NCI-H526 treated with DMSO at 0.1 percent for 48 hours (cell line): ENCODE measurements at places on chromosomes 16 and 17.

DNA sequence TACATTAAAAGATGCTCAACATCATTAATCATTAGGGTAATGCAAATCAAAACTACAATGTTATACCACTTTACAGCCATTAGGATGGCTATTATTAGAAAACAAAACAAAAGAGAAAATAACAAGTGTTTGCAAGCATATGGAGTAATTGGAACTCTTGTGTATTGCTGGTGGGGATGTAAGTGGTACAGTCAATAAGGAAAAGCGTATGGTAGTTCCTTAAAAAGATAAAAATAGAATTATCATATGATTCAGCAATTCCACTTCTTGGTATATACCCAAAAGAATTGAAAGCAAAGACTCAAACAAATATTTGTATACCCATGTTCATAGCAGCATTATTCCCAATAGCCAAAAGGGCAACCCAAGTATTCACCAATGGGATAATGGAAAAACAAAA lies 1.4 kb upstream of the CAPNS2 start:
- no peak for DNase-seq

- DNase-seq = no peak
Observed at GRCh38 chr16:1146409-1146808, 6.5 kb upstream of the CACNA1H start.

DNA sequence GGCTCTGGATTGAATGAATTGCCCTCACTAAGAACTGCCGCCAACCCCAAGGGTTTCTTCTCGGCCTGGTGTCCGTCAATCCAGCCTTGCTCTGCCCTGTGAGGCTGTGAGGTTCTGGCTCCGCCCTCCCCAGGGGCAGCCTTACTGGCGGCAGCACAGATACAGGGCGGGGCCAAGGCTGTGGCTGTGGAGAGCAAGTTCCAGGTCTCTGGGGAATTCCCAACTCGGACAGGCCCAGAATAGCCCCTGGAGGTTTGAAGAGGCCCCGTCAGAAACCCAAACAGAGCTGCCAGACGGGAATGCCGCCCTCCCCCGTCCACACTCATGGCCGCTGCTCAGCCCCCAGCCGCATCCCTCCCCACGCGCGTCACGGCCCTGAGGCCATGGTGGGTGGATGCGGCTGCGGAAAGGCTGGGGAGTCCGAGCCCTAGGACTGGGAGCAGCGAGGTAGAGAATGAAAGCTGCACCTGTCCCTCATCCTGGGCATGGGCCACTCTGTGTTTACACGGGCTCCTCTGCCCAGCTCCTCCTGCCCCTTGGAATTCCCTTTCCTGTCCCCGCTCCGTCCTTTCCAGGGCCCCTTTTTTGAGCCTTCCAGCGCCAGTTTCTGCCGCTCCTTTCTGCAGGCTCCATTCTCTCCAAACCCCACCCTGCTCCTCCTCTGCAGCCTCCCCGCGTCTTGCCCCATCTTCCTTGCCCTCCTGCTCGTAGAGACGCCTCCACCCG lies 660 bp upstream of the PRRT2 start:
- DNase-seq = peak; percentile 97

DNA sequence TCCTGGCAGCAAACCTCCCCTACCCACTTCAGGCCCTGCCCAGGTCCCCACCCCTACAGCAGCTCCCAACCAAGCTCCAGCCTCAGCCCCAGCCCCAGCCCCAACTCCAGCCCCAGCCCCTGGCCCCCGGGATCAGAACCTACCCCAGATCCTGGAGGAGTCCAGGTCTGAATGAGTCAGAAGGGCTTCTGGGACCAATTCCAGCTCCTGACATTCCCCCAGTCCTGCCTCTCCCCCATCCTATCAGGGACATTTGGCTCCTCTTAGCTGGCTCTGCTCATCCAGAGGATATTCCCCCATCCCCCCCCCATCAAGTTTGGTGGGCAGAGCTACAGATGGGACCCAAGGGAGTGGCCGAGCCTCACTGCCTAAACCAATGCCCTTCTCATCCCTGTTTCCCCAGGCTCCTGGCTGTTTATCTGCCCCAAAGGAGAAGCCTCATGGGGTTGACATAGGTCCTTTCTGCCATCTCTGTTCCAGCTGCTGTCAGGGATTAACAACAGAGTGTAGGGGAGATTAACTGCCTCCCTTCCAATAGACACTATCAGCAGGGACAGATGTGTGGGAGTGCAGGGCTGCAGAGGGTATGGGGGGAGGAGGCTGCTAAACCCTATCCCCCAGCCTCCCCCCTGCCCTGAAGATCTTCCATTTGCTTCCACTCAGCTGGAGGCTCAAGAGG lies 16.5 kb downstream of the CNTNAP1 start:
- no peak for DNase-seq

- no peak for DNase-seq
Observed at GRCh38 chr16:67862623-67863583, 9.9 kb upstream of the EDC4 start.

GRCh38 chr17:83014297-83014696 lies 65.1 kb upstream of the METRNL start:
- no peak for DNase-seq

- no peak for DNase-seq
Observed at GRCh38 chr16:76309639-76310335, 32.6 kb downstream of the CNTNAP4 start.

DNA sequence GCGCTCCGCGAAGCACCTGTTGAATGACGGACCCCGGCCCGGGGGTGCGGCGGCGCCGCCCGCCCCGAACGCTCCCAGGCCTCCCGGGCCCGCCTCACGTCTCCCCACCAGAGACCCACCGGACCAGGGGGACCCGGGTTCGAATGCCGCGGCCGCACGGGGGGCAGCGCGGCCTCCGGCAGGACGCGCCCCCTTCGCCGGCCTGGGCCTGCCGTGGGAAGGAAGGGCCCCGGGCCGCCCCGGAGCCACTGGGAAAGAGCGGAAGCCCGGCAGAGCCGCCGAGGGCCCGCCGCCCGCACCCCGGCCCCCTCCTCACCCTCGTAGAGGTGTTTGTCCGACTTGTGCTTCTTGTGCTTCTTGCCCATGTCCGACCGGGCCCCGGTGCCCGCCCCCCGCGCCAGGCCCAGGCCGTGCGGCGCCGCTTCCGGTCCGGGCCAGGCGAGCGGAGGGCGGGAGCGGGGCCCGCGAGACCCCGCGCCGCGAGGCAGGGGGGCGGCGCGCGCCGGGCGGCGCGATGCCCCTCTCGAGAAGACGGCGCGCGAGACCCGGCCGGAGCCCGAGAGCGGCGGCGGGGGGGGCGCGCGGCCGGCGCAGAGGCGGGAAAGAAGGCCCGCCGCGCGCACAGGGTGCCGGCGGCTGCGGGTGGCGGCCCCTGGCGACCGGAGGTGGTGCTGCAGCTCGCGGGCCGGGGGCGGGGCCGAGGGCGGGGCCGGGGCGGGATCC lies at the start of gene BRD7:
TSS of gene BRD7 (minus strand) at position 579 of the 723 bp plus-strand sequence. CDS start at position 365, 214 bp downstream.
- no peak for DNase-seq

DNA sequence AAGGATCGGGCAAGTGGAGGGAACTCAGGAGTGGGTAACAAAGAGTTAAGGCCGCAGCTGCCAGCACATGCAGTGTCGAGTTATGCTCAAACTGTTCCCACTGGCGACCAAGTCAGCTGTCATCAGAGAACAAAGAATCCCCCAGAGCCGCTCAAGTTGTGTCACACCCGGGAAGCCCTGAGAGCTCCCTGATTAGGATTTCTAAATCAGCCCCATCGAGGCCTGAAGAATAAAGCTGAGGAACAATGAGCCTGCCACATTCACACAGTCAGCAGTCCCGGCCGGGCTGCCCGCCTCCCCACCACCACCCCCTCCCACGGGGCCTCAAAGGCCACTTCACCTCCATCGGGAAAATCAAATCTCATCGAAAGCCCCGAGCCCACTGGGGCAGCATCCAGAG lies 84.5 kb downstream of the SOX9 start:
- no peak for DNase-seq

DNA sequence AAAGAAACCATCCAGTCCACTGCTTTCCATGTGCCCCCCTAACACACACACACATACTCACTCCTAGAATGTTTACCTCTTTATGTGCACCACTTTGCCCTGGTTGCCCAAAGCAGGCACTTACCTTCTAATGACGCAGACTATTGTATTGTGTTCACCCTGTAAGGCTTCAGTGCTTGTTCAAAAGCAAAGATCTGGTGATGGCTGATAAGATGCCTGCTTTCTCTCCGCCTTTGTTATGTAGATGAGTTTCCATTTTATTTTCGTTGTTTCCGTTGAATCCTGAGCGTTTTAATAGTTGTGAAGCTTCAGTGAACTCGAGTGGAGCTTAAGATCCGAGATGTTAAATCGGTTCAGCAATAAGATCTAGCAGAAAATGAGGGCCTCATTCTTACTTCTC lies 452.7 kb downstream of the TMEM114 start:
- DNase-seq = no peak

DNA sequence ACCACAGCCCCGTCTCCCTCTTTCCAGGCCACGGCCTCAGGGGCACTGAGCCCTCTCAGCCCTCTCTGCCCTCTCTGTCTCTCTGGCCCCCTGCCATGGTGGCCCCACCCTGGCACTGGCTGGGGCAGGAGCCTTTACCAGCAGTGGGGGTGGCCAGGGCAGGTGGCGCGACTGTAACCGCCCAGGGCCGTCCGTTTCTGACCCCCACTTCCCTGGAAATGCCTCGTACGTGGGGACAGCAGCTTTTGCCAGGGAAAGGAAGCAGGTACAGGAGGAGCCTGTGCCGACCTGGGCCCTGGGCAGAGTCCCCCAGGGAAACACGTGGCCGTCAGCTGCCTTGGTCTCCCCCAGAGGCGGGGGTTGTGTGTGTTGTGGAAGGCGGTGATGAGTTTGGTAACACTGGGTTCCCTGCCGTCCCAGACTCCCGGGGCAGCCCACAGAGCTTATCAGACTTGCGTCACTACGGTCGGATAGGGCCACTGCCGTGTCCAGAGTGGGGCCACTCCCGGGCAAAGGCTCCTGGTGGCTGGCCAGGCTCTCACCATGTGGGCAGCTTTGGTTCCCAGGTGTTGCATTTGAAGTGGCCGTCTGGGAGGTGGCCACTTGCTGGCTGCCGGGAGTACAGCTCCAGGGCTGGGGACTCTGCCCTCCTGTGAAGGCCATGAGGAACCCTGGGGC lies 249.3 kb upstream of the CIBAR2 start:
- DNase-seq = no peak
